Fibroblast of the conjunctiva (primary cell): ENCODE measurements at places on chromosomes 12 and 14.

- no peak for DNase-seq
Observed at GRCh38 chr12:49369411-49370145, 2.3 kb downstream of the SPATS2 start.

- no peak for DNase-seq
Observed at GRCh38 chr12:96249196-96250118, 55.3 kb downstream of the ELK3 start.

- no peak for DNase-seq
Observed at GRCh38 chr12:105221583-105222283, 14.2 kb downstream of the APPL2 start.

- no peak for DNase-seq
Observed at GRCh38 chr14:53524391-53524790, 371.3 kb upstream of the DDHD1 start.

DNA sequence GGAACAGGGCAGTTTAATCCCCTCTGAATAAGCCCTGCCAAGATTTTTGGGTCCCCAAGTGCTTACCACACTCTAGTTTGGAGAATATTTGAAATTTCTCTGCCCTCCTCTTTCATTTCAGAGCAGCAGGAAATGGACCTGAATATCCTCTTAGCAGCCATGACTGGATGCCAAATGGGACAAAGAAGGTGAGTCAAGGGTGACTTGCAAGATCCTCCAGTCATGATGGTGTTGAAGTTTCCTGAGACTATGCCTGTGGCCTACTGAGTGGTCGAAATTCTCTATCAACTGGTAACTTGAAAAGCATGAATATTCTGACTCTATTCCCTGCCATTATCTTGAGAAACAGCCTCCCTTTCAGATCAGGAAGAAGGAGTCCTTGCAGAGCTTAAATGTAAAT lies 1674.7 kb upstream of the SEL1L start:
- DNase-seq = no peak

GRCh38 chr12:22268406-22268805 lies 66.1 kb downstream of the ST8SIA1 start:
- DNase-seq = no peak

- no peak for DNase-seq
Observed at GRCh38 chr12:92513231-92513730, 189.5 kb upstream of the PLEKHG7 start.

DNA sequence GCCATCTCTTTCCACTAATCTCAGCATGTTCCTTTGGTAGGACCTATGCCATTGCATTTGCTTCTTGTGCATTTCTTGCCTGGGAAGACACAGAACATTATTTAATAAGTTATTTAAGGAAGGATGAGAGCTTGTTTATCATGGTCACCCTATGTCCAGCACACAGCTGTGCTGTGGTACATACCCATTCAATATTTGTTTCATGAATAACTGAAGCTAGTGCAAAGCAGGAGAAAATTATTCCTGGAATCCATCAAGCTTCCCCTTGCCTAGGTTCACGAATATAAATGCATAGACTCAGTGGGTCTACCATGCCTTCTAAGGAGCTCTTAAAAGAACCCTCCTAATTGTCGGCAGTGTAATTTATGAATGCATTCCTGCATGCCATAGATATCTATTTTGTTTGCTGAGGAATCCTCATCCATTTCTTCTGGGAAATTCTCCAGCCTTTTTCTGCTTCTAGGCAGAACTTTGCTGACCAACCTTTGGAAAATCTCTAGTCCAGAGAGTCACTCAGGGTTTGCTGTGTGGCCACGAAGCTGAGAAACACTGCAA lies 599.8 kb upstream of the TMEM132C start:
- DNase-seq = no peak

- no peak for DNase-seq
Observed at GRCh38 chr14:35370969-35371368, 33.6 kb downstream of the NFKBIA start.

DNA sequence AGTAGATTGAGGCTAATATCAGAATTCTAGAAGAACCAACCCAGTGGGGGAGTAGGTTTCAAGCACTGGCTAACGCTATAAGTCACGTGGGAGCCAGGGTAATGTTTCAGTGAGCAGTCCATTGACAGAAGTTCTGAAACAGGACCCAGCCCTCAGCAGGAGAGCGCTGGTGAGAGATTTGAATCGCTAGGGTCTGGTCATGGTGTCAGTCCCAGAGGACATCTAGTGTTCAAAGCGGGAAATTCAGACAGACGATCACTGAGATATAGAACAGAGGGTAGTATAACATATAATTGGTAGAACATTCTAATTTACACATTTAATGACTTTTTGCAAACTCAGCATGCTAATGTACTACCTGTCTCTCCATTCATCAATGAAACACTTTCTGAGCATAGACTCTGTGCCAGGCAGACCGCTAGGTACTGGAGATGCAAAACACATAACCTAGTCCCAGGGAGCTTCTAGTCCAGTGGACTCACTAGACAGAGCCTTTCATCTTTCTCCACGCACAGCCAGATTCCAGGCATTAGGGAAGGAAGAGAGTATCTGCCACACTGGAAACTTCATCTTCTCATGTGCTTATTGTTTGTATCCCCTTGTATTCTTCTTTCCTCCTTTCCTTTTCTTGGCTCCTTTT lies 35.4 kb upstream of the RNASE3 start:
- DNase-seq = peak; percentile 41
